Smooth muscle cell of the coronary artery (primary cell): ENCODE measurements at places on chromosomes 16 and 17. TPM values are rescaled to one million over a fixed set of nuclear protein-coding genes. Genes with fewer than 3 reads are reported as not detected.

WFIKKN1 gene
- 0.08 and 0.12 TPM in 2 replicates for total RNA-seq

EMP2 gene
- total RNA-seq = 10.9 and 11.6 TPM in 2 replicates

CTRB1 gene
- not detected in 2 replicates for total RNA-seq

GIT1 gene
- 13.5 and 28.2 TPM in 2 replicates for total RNA-seq

PSME3IP1 gene
- 32.4 and 65.8 TPM in 2 replicates for total RNA-seq

ZG16 gene
- not detected in 2 replicates for total RNA-seq

SLFN14 gene
- not detected in 2 replicates for total RNA-seq

MAP2K6 gene
- total RNA-seq = 0.15 and 6.4 TPM in 2 replicates

CDK3 gene
- 1.2 and 1.4 TPM in 2 replicates for total RNA-seq

TBCD gene
- total RNA-seq = 22.8 and 45.6 TPM in 2 replicates

KCNG4 gene
- not detected in 2 replicates for total RNA-seq

MYH8 gene
- not detected in 2 replicates for total RNA-seq

TOX3 gene
- total RNA-seq = not detected in 2 replicates

CD300A gene
- not detected in 2 replicates for total RNA-seq

KCNJ18 gene
- total RNA-seq = not detected in 2 replicates

SGCA gene
- 1.8 and 8.4 TPM in 2 replicates for total RNA-seq

WDR90 gene
- total RNA-seq = 7.2 and 9.8 TPM in 2 replicates

CCL13 gene
- total RNA-seq = 2.0 TPM in 1 of 2 replicates, not detected in the other

RAP1GAP2 gene
- 0.15 and 1.2 TPM in 2 replicates for total RNA-seq

CDH13 gene
- 68.7 and 115 TPM in 2 replicates for total RNA-seq

RGS11 gene
- total RNA-seq = 1.2 and 10.1 TPM in 2 replicates

ASPA gene
- 2.9 TPM in 1 of 2 replicates, not detected in the other for total RNA-seq

HSPB9 gene
- not detected in 2 replicates for total RNA-seq

HOXB3 gene
- total RNA-seq = 0.59 and 2.6 TPM in 2 replicates

CHD9 gene
- 27.7 and 33.3 TPM in 2 replicates for total RNA-seq

RHOT1 gene
- total RNA-seq = 23.8 and 26.1 TPM in 2 replicates

CYB561 gene
- 11.1 and 50.2 TPM in 2 replicates for total RNA-seq

ZNF624 gene
- 3.5 and 4.1 TPM in 2 replicates for total RNA-seq

DOC2A gene
- 0.08 and 0.23 TPM in 2 replicates for total RNA-seq

ADAP2 gene
- 0.30 and 2.0 TPM in 2 replicates for total RNA-seq

TP53TG3D gene
- total RNA-seq = 0.12 and 0.15 TPM in 2 replicates

TNFRSF13B gene
- total RNA-seq = not detected in 2 replicates
